ENCODE measurements at places on chromosomes 6 and 20.

DNA sequence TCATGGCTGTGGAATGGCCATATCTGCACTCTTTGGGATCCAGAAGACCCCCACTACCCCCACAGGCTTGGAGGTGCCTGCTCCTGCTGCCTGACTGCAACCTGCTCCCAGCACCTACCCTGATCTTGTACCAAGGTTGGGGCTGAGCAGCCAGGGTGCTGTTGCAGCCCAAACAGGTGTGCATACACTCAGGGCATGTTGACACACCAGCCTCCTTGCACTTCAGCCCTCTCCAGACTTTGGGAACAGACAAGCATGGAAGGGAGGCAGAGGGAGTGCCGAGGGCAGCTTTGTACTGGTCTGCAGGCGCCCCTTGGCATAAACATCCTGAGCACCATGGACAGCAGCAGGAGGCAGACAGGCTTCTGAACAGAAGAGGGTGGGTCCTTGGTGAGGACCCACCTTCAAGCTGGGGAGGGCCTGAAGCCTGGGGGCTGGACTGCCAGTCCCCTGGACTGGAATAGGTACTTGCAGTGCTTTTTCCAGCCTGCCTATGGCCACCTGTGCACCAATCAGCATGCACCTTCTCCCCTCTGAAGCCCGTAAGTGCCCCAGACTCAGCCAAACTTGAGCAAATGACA lies 1675.8 kb downstream of the HACE1 start:
- DNase-seq = no peak

DNA sequence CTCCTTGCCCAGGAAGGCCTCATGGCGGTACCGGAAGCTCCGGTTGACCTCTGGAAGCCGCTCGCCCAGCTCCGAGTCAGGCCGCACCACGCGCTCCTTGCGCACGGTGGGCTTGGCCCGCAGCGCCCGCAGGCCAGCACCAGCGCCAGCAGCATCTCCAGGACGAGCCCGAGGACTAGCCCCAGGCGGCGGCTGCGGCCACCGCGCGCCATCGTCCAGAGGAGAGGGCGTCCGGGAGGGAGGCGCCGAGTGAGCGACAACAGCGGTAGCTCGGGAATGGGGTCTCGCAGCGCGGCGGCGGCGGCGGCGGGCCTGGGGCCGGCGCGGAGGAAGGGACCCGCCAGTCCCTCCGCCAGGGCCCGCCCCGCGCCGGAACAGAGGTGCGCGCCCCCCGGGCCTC lies 27.6 kb upstream of the CGA start:
- DNase-seq = no peak

DNA sequence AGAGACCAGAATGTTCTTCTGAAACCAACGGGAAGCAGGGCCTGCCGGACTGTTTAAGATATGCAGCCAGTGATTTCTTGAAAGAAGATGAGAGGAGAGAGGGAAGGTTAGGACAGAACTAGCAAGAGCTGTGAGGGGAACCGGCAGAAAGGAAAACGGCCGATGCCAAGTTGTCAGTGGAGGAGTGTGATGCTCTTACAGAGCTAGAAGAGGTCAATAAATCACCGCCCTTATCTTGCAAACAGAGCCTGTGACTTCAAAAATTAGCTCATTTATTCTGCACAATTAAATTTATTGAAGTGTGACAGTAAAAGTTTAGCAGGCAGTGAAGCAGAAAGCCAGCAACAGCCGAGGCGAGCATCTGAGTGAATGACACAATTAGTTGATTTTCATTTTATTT lies 509.5 kb upstream of the ID4 start:
- DNase-seq = no peak

DNA sequence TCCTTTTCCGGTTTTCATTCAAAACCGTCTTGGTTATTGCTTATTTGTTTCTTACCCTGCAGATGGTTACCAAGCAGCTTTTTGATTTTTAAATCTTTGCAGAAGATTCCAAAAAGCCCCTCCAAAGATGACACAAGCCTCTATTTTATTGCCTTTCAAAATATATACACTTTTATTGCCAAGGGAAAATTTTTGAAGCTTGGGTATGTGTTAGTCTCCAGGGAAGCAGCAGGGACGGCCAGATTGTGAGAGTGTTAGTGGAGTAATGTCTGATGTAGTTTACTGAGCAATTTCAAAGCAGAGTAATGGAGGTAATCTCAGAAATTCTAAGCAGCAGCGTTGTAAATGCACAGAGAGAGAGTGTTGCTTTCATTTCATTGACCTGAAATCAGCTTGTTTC lies 193.8 kb downstream of the FARS2 start:
- DNase-seq = no peak

DNA sequence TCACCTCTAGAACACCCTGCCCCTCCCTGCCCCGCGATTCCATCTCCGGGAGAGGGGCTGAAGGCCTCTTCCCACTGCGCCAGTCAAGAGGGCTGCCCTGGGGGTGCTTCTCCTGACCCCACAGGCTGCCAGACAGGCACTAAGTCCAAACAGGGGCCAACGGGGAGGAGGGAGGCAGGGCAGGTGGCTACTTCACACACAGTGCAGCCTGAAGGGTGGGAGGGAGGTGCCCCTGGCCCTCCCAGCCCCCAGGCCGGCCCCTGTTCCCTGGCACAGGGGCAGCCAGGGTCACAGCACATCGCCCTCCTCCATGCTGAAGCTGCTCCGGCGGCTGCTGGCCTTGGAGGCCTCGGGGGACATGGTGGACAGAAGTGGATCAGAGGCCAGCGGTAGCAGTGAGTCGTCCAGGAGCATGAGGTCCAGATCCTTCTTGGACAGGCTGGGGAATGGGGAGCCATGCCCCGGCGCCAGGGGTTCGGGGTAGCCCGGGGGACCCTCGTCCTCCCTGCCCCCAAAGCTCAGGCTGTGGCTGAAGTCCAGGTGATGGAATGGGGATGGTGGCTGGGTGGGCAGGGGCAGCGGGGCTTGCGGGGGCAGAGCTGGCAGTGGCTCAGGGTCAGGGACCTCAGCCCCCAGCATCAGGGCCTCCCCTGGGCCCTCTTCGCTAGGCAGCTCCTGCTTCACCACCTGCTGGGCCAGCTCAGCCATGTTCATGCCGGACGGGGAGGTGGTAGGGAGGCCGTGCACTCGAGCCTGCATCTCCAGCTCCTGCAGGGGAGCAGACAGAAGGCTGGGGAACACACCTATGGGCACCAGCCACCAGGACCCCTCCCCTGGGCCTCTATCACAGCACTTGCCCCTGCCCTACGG lies 46.3 kb downstream of the MDFI start:
- peak; percentile 60 for DNase-seq

- DNase-seq = no peak
These were observed 287.6 kb downstream of the PHF3 start for GRCh38 chr6:63923139-63923739.

GRCh38 chr6:137646484-137646883 lies 152.3 kb upstream of the OLIG3 start:
- DNase-seq = no peak

GRCh38 chr6:149127212-149127611 lies 190.3 kb upstream of the TAB2 start:
- DNase-seq = no peak

DNA sequence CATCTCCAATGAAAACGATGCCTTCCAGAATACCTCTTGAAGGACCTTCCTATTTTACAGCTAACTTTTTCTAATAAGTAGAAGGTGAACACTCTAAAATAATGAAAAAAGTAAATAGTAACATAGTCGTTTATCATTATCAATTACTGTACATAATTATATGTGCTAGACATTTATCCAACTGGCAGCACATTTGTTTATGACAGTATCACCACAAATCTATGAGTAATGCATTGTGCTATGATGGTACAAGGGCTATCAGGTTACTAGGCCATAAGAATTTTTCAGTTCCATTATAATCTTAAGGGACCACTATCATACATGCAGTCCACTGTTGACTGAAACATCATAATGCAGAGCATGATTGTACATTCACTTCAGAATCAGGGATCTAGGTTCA lies 68.4 kb downstream of the ATG5 start:
- no peak for DNase-seq

GRCh38 chr6:142926494-142927270 lies 18.3 kb downstream of the HIVEP2 start:
- peak; percentile 93 for DNase-seq

- no peak for DNase-seq
These were observed 74.6 kb downstream of the MAP3K5 start for GRCh38 chr6:136717716-136717990.

GRCh38 chr6:52566853-52567279 lies 10.0 kb downstream of the TRAM2 start:
- DNase-seq = no peak

DNA sequence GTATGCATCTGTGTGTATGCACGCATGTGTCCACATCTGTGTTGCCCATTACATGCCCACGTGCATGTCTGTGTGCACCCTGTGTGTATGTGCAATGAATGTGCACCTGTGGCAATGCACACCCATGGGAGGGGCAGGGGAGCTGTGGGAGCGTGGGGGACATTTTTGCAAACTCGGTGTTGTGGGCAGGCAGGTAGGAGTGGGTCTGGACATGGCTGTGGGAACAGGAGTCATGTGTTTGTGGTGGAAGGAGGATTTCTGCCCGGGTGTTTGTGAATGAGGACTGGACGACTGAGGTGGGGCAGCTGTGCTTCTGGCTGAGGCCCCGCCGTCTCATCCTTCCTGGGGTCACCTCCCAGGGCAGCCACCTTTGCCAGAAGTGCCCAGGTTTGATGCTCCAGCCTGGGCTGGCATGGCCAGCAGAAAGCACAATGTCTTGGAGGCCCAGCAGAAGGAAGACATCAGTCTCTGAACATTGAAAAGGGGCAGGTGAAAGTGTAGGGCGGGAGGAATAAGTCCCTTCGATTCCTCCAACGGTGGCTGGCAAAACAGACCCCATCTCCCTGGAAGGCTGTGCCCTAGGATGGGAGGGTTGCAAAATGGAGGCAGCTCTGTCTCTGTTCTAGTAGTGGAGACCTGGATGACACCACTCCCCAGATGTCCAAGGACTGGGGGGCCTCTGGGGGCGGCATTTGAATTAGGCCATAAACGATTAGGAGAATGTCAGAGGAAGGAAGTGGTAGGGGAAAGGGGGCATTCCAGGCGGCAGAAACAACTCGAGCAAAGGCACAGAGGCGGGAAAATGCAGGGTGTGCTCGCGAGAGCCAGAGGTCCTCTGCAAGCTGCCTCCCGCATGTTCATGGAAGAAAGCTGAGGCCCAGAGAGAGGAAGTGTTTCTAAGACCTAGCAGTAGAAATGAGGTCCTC lies 19.1 kb upstream of the ARMC12 start:
- DNase-seq = peak; percentile 40

GRCh38 chr6:140677781-140678528 lies 1303.5 kb upstream of the CITED2 start:
- no peak for DNase-seq

DNA sequence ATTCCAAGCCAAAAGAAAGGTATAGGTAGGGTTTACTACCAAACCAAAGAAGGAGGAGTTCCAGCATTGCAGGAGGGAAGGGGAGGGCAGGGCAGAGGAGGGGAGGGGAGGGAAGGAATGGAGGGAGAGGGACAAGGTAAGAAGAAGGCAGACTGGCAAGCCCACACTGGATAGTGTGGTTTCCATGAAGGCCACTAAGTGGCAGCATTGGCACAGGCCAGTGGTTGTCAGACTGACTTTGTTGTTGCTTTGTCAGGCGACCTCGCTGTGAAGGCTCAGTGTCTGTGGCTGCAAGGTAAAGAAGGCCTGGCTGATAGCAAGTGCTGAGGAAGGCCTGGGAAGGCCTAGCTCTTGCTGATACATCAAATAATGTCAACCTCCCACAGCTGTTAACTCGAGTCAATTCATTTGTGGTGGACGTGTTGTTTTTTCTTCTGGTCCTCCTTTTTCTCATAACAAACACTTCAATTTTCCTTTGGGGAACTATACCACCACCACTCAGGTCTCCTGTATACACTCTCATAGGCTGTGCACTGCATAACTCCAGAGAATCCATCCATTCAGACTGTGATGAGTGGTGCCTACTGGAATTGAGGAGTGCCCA lies 7.7 kb upstream of the ZNF334 start:
- peak; percentile 66 for DNase-seq

DNA sequence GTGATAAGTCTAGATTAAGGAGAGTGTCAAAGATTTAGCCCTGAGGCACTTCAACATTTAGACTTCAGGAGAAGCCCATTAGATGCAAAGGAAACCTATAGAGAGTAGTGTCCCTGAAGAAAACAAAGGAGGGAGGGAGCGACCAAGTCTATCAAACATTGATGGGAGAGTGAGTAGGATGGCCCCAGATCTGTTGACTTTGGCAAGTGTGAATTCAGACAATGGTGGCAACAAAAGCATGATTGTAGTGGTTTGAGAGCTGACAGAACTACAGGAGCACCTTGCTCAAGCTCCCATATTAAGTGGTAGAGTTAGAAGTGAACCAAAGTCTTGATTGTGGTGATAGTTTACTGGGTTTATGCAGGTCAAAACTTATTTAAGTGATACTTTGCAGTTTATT lies 979 bp upstream of the ABCF1 start:
- no peak for DNase-seq

- no peak for DNase-seq
These were observed 288.7 kb upstream of the CDYL start for GRCh38 chr6:4487538-4487937.

- DNase-seq = no peak
These were observed 1.2 kb upstream of the WRNIP1 start for GRCh38 chr6:2763876-2764540.

DNA sequence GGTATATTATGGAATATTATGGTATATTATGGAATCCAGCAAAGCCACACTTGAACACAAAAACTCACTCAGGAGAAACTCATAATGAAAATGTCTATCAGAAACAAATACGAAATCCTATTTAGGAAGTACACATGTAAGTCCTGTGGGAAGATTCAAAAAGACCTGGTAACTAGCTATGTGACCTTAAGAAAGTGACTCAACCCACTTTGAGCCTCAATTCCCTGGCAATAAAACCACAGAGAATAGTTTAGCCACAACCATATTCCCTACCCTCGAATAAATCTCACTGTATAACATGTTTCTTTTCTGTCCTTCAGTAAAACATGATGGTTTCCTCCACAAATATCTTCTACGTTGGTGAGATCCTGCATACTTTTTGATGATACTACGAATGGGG lies 56.4 kb downstream of the ZMYND8 start:
- DNase-seq = no peak

DNA sequence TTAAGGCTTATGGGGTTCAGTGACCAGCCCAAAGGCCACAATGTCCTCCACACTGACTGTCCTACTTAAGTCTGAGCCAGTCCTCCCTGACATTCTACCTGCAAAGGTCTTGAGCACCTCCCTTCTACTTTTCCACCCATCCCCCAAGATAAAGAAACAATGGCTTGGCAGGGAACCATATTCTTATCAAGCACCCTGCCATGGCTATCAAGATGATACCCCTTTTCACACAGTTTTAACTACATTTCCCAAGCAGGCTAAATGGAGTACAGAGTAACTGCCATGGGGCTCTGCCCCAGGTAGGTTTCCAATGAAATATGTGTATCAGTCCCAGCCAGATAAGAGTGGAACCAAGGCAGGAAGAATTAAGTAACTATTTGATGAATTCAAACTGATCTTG lies 85.9 kb upstream of the MOCS1 start:
- no peak for DNase-seq

Measured in sciatic nerve (tissue), 2 donors.